ENCODE measurements at places on chromosomes 2 and 18.

- DNase-seq = no peak
Measured at GRCh38 chr2:67839668-67840067, 223.1 kb downstream of the C1D start.

GRCh38 chr2:28745225-28745624 lies 6.4 kb upstream of the PPP1CB start:
- DNase-seq = no peak

GRCh38 chr2:201363857-201364560 lies 6.9 kb upstream of the FLACC1 start:
- DNase-seq = no peak

GRCh38 chr2:200438251-200438650 lies 71.6 kb downstream of the KCTD18 start:
- DNase-seq = no peak

- no peak for DNase-seq
Measured at GRCh38 chr2:49796266-49796665, 642.0 kb upstream of the FSHR start.

- DNase-seq = no peak
Measured at GRCh38 chr2:45352506-45352905, 258.6 kb downstream of the SRBD1 start.

- DNase-seq = no peak
Measured at GRCh38 chr18:59063912-59064311, 75.8 kb upstream of the SEC11C start.

GRCh38 chr2:15667809-15668556 lies 76.3 kb downstream of the DDX1 start:
- no peak for DNase-seq

GRCh38 chr2:70161069-70161534 lies 29.7 kb downstream of the C2orf42 start:
- DNase-seq = no peak

- DNase-seq = no peak
Measured at GRCh38 chr2:101951296-101951695, 40.5 kb upstream of the IL1R2 start.

DNA sequence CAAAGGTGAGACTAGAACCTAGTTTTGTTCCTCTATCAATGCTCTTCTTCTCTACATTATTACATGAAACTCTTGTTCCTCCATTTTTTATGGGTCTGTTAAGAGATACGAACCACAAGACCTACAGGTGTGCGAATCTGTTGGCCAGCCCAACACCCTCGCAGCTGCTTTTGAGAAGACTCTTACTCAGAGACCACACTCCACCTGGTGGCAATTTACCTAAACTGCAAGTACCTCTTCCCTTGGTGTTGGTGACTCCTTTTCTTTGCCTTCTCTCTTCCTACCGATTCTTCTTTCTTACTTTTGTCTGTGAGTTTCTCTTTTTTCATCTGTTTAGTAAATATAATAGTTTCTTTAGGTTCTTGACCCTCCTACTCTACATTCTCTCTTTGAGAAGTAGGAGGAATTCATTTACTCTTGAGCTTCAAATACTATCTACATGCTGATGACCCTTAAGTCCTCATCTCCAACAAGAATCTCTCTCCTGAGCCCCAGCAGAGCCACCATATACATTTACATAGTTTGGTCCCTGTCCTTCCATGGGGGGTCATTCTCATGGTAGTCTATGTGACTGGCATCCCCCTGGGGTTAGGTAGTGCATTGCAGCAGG lies 81.8 kb upstream of the GAREM1 start:
- peak; percentile 49 for DNase-seq

DNA sequence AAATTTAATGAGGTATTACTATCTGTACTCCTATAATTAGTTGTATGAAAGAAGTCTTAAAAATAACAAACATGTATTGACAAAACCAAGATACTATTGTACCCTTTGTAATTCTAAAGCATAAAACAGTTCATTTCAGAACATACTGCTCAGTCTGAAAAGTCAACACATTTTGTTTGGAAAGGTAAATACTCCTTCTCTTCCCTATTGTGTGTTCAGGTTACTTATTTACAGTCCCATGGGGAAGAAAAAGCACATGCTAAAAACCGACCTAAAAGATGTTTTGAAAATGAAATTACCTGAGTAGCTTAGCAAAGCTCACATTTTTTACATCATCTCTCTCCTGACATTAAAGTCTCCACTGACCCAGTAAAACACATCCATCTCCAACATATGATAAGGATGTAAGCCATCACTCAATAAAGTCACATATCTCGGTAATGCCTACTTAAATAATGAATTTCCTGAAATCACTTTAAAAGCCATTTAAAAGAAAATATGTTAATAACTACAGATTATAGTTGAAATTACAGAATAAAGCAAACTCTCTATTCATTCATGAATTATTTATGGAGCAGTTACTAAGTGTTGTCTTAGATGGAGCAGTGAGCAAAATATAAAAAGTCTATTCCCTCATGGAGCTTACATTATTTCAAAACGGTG lies 75.6 kb upstream of the FZD5 start:
- no peak for DNase-seq

- no peak for DNase-seq
Measured at GRCh38 chr2:237758185-237758584, 40.4 kb upstream of the RBM44 start.

- DNase-seq = no peak
Measured at GRCh38 chr2:114685102-114685501, 242.7 kb downstream of the DPP10 start.

- no peak for DNase-seq
Measured at GRCh38 chr18:58844871-58845270, 19.8 kb upstream of the ZNF532 start.

- no peak for DNase-seq
Measured at GRCh38 chr2:239394346-239394945, 6.4 kb downstream of the HDAC4 start.

DNA sequence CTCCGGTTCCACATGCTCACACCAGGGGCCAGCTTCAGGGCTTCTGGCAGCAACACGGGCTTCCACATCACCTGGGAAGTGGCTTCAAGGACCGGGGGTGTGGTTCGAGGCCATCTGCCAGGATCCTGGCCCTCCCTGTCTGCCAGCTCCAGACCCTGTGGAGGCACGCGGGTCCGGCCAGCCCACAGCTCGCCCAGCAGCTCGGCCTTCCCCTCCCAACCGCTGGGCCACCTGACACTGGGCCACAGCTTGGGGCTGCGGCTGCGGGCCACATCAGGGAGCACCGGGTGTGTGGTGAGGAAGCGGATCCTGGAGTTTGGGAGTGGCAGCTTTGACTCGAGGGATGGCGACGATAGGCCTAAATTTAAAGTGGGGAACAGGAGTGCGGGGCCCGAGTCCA lies 7.0 kb downstream of the C2orf81 start:
- DNase-seq = no peak

DNA sequence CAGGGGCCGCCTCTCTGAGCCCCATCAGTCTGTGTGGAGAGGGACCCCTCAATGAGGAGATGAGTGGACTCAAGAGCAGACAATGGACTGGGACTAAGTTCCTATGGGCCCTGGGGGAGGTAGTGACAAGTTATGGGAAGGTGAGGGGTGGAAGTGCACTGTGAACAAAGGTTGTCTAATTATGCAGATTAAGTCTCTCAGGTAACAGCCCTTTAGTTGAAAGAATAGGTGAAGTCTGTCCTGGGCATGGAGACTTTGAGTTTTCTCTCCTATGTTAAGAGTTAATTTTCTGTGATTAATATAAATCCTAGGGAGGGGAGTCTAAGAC lies 243.8 kb downstream of the FAM210A start:
- DNase-seq = no peak
